ENCODE measurements at places on chromosomes 6 and 20.

DNA sequence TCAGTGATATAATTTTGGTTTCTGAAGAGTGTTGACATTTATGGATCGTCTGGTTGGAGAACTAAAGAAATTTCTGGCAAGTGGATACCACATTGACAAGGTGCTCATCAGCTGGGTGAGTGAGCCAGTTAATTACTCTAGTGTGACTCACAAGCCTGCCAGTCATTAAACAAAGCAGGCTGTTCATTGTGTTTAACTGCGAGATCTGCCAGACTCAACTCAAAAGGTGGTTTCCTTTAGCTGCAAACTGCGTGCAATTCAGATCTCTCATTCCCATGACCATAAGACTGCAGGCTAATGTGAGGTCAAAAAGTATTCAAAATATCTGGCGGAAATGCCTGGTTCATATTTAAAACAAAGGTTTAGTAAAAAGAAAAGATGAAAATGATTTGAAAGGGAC lies 32.5 kb upstream of the IYD start:
- DNase-seq = no peak

DNA sequence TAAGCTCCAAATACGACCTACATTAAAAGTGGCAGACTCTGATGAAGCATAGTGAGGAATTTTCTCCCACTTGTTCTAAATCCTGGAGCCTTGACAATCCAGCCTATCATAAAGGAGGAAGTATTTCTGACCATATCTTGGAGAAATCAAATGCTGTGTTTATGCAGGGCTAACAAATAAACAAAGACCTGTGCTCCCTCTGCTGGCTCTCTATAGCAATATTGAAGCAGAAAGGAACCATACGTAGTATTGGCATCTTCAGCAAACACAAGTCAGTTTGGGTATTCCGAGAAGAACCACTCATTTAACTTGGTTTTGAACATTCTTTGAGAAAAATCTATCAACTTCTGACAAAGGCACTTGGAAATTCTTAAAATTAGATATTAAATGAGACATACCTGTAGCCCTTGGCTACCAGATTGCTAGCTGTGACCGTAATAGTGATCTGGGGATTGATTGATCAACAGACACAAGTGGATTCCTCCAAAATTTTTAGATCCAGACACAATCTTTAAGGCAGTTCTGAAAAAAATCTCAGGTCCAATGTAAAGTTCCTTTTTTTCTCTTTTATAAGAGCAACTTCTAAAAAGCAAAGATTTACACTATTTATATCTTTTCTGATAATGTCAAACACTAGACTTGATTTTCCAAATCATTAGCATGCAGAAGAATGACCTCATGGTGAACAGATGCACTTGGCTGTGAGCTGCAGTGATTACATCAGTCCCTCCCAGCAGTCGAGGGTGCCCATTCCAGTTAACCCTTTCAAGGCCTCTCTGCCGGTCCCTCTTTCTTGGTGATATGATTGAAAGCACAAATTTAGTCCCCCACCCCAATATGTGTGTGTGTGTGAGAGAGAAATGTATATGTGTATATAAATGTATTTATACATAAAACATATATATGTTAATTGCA lies 40.2 kb downstream of the INSM1 start:
- no peak for DNase-seq

GRCh38 chr6:42199106-42199981 lies 4.6 kb upstream of the GUCA1B start:
- no peak for DNase-seq

DNA sequence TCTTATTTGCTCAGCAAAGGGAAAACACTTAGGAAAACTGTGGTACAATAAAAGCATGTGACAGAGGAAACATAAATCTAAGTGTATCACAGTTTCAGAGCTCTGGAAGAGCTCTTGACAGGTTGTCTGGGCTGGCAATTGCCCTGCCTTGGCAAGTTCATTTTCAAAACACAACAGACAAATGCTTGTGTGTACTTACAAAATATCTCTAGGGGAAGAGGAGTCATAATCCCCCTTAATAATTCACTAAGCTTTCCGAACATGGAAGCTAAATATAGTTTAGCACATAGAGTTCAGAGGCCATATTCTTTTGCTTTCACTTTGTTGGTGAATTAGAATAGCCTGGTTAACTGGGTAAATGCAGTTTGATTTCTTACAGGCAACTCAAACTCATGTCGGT lies 211.6 kb upstream of the THEMIS start:
- DNase-seq = no peak

DNA sequence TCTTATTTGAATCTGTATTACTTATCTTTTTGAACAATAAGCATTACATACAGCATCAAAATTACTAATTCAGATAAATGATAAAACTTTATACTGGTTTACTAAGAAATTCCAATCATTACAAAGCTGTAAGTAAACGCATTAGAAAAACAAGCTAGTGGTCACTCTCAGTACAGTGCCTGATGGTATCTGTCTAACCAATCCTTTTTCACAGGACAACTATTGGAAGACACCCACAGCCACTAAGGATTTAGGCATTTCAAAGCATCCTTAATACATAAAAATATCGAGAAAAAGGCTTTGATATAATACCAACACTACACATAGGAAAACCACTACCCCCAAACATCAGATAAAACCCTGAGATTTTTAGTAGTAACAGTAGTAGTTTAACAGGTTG lies 2.6 kb downstream of the CD164 start:
- no peak for DNase-seq
